ENCODE measurements at places on chromosomes 2 and 18.

GRCh38 chr2:170996316-170996715 lies 67.3 kb downstream of the GORASP2 start:
- DNase-seq: no peak

- DNase-seq: no peak
Measured at GRCh38 chr18:46320928-46321711, 216.9 kb downstream of the HAUS1 start.

DNA sequence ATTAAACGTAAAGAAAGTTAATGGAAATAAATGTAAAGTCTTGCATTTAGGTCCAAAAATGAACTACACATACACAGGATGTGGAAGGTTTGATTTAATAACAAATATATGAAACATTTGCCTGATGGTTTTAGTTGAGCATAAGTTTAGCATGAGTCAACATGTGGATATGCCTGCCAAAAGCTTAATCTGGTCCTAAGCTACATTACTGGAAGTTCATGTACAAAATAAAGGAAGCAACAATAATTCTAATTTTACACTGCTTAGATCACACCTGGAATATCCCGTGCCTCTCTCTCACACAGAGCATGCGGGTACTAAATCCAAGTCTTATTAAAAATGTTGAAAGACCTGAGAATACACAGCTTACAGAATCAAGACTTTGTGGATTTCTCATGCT lies 276.5 kb upstream of the NRP2 start:
- DNase-seq: no peak

DNA sequence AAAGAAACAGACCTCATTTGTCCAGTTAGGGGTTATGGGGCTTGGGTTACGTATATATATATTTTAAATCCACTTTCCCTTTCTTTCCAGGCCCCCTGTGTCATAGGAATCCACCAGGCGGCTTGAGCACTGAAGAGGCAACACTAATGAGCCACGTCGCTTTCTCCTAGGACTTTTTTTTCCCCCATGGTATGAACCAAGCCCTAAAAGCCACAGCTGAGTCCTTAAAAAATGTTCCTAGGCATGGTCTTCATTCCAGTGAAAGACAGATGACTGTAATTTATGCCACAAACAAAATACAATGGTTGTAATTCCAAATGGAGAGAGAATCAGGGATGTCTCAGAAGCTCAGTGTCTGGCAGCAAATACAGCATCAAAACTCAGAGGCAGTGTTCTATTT lies 146.8 kb downstream of the EPHA4 start:
- no peak for DNase-seq

- no peak for DNase-seq
Measured at GRCh38 chr2:230889911-230890601, 25.3 kb downstream of the ITM2C start.

DNA sequence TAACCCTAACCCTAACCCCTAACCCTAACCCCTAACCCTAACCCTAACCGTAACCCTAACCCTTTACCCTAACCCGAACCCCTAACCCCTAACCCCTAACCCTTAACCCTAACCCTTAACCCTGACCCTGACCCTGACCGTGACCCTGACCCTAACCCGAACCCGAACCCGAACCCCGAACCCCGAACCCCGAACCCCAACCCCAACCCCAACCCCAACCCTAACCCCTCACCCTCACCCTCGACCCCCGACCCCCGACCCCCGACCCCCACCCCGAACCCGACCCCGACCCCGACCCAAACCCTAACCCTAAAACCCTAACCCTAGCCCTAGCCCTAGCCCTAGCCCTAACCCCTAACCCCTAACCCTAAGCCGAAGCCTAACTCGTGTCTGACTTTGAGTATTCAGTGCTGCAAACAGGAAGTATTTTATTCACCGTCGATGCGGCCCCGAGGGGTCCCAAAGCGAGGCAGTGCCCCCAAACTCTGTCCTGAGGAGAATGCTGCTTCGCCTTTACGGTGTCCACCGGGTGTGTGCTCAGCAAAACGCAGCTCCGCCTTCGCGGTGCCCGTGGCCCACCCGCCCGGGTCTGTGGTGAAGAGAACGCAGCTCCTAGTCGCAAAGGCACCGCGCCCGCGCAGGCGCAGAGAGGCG lies 36.0 kb downstream of the FAM110C start:
- peak; percentile 39 for DNase-seq

DNA sequence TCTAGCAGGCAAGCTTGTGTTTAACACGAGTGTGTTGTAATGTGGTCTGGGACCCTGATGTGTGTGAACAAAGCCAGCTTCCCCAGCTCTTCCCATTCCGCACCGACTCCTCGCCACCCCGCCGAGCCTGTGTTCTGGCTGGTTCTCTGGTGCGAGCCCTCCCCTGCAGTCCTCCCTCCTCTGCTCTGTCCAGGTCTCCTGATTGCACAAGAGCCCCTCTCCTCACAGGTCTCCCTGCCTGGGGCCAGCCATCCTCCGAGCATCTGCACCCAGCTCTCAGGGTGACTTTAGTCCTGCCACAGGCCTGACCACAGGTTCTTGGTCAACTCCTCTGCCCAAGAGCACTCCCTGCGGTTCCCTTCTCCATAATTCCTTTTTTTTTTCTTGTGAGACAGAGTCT lies 13.2 kb downstream of the SLC66A3 start:
- no peak for DNase-seq
